ENCODE measurements at places on chromosomes 11 and 22.

DNA sequence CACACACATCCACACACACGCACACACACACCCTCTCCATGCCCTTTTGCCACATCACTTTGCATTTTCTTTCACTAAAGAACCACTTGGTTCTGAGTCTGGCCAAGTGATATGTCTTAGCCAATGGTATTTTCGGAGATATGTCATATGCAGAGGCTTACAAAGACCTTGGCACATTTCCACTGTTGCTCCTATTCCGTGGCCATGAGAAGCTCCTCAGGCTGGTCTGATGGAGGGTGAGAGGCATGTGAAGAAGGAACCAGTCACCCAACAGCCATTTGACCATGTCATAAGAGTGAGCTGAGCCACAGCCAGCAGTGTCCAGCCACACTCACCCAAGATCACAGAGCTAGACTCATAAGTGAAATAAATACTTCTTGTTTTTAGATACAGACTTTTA lies 212.6 kb upstream of the NAV2 start:
- DNase-seq = no peak

DNA sequence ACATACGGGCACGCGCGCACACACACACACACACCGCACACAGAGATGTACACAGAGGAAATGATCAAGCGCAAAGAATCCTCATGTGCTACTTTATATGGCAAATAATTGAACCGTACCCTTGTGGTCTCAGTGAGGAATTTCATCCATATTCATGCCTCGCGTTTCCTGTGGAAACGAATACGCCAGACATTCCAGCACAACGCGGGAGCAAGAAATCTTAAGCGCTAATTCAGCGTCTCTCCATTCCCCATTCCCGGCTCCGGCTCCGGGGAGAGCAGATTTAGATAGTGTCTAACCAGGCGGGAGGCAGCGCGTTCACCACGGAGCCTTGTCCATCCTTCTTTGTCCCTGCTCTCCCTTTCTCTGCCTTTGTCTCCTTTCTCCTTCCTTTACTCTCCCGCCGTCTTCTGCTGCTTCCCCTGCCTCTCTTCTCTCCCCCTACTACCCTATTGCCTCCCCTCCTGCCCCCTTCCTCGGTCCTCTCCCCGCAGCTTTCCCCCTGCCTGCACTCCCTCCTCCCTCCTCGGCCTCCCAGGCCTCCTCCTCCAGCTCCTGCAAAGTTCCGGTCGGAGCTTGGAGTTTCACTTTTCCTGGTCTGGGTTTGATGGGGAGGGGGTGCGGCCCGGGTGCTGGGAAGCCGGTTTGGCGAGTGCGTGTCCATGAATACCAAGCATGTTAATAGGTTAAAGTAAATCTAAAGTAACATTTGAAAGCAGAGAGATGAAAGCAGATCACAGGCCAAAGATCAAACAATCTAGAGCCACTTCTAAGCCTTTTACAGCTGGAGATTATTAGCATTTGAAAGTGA lies 579.3 kb downstream of the BUD13 start:
- no peak for DNase-seq

DNA sequence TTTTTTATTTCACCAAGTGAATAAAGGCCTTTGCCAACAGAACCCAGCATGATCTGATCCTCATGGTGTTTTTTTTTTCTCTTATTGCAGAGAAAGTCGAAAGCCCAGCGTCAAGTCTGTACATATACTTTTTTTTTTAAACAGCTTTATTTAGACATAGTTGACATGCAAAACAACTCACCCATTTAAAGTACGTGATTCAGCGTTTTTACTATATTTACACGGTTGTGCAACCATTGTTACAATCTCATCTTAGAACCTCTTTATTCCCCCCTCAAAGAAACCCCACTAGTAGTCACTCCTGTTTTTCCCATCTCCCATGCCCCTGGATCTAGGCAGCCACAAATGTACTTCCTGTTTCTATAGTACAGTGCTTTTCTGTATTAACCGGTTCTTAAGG lies 20.6 kb upstream of the AP1B1 start:
- no peak for DNase-seq

- DNase-seq = no peak
Measured at GRCh38 chr11:205221-206001, 1.8 kb downstream of the BET1L start.

- no peak for DNase-seq
Measured at GRCh38 chr22:43288807-43289420, 54.3 kb downstream of the SCUBE1 start.

- DNase-seq = no peak
Measured at GRCh38 chr11:77136074-77136473, 8.0 kb downstream of the MYO7A start.

GRCh38 chr11:124174001-124174583 lies 9.1 kb upstream of the OR10D3 start:
- DNase-seq = no peak

DNA sequence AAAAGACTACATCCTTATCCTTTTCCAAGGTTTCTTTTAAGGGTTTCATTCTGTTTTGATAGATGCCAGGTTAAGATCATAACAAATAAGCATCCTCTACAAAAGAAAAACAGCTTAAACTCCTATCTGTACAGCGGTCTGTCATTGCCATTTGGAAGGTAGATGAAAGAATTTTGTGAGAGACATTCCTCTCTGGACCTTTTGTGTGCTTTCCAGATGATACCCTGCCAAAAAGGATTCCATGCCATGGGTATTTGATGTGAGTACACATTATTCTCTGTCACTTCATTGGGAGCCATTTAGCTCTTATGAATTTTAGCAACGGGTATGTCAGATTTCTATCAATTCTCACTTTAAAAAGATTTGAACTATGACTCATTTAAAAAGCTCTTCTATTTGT lies 153.7 kb downstream of the GRIA4 start:
- no peak for DNase-seq

- peak; percentile 25 for DNase-seq
Measured at GRCh38 chr22:28674121-28674563, 5.5 kb downstream of the TTC28 start.

- DNase-seq = no peak
Measured at GRCh38 chr22:20273758-20274181, 5.7 kb upstream of the RTN4R start.

DNA sequence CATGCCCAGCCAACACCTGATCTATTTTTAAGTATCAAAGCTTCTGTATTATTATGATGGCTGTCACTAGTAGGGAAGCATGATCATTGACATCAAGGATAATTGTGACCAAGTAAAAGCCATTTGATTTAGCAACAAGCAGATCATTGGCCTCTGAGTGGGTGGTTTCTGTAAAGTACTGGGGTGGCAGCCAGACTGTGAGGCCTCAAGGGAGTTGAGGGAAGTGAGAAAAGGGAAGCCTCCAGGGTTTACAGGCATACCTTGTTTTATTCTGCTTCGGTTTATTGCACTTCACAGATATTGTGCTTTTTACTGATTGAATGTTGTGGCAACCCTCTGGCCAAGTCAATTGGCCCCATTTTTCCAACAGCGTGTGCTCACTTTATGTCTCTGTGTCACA lies 60.1 kb downstream of the PRR5L start:
- peak; percentile 66 for DNase-seq

DNA sequence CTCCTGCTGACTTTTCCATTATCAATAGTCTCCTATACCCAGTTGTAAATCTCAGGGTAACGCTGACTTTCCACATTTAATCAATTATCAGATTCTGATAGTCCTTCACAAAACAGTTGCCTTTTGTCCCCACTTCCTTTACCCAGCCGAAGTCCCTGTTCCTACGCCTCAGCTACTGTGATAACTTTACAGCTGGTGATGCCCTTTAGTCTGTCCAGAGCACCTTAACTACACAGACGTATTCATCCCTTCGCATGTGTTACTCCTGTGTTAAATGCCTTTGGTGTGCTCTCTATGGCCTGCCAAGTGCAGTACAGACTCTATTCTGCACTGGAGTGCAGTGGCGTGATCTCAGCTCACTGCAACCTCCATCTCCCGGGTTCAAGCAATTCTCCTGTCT lies 20.2 kb downstream of the SSH3 start:
- no peak for DNase-seq

- DNase-seq = no peak
Measured at GRCh38 chr22:47308886-47309285, 546.4 kb downstream of the TBC1D22A start.

- no peak for DNase-seq
Measured at GRCh38 chr11:32344946-32345345, 90.4 kb downstream of the WT1 start.
